ENCODE measurements at places on chromosomes 4 and X.

DNA sequence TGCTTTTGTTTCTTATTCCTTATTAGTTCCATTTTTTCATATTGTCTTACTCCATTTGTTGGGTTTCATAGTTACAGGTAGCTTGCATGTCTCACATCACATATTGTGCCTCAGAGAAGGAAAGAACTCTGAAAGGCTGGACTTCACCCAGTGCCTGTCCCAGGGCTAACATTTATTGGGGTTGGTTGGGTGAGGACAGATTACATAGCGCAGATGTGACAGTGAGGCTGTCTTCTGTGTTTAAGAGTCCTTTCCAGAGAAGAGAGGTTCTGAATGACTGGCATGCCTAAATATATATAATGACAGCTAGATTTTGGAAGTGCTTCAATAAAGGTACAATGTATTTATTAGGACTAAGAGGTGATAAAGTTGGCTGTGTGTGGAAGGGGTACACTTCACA lies 2.7 kb downstream of the ZNF330 start:
- no peak for DNase-seq

- DNase-seq = no peak
Measured at GRCh38 chrX:39012621-39013111, 211.4 kb downstream of the MID1IP1 start.

DNA sequence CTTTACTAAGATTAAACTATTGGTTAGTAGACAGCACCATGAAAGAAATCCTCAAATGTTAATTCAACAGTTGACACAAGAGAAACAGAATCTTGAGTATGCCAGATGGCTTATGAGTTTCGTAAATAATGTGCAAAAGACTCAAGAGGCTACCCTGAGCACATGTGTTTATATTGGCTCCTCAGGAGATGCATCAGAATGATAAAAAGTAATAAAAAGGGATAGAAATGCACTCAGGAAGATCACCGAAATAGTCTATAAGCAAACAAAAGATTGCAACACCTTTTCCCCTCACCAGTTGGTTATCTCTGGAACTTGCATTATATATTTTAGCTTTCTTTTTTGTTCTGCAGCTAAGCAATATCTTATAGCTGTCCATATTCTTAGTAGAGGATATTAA lies 84.4 kb downstream of the SCFD2 start:
- no peak for DNase-seq

GRCh38 chrX:143231492-143231891 lies 205.8 kb downstream of the SPANXN4 start:
- no peak for DNase-seq

GRCh38 chr4:123415977-123416376 lies 19.4 kb downstream of the SPRY1 start:
- peak; percentile 82 for DNase-seq

Measured in inflammatory macrophage (primary cell).